Glutamatergic neuron (in vitro differentiated cells): ENCODE measurements at places on chromosomes 6 and 20.
A peak's percentile ranks its signal among the peaks of the same experiment; 100 is the strongest.

- no peak for DNase-seq
These were observed 28.8 kb downstream of the RWDD2A start for GRCh38 chr6:83221889-83222479.

- no peak for DNase-seq
These were observed 777.8 kb downstream of the KIF16B start for GRCh38 chr20:15795305-15796019.

DNA sequence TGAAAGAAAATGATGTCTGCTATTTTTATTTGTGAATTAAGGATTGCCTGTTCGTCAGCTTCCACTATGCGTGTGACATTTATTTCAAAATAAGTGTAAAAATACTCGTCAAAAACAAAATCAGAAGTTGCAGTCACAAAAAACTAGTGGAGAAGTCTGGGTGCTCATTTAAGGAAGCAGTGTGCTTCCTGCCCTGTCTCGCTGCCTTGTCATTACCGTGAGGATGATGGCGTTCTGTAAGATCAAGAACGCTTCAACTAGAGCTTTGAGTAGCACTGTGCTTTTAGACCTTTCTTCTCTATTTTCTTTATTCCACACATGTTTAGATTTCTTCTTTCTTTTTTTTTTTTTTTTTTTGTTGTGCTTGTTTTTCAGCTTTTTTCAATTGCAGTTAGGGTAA lies 186.9 kb downstream of the TBC1D7 start:
- DNase-seq, result no peak

GRCh38 chr20:3328501-3328900 lies 79.0 kb downstream of the DNAAF9 start:
- DNase-seq, result no peak

DNA sequence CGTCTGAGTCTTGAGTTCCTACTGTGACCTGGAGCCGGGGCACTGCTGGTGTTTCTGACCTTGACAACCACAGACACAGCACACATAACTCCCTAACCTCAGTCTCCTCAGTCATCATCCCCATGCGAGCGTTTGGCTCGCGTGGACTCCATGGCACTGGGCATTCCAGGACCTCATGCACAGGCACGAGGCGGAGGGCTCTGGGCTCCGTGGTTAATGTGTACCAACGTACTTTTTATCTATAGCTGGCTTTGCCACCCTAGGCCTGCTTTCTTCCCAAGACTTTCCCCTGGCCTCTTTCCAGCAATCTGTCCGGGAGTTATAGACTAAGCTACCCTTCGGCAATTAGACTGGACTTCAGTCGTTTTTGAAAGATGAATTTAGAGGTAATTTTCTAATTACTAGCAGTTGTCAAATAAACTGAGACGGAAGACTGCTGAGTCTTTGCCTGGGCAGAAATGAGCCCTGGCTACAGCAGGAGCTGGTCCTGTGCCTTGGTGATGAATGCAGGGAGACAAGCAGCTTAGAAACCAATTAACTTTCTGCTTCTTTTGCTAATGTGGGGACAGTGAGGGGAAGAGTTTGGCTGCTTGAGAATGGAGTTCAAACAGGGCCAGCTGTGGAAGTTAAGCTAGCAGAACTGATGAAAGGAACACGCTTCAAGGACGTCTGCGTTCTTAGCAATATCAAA lies 16.1 kb upstream of the CTCFL start:
- DNase-seq, result no peak

- no peak for DNase-seq
These were observed 8.7 kb upstream of the GMEB2 start for GRCh38 chr20:63635431-63636141.

DNA sequence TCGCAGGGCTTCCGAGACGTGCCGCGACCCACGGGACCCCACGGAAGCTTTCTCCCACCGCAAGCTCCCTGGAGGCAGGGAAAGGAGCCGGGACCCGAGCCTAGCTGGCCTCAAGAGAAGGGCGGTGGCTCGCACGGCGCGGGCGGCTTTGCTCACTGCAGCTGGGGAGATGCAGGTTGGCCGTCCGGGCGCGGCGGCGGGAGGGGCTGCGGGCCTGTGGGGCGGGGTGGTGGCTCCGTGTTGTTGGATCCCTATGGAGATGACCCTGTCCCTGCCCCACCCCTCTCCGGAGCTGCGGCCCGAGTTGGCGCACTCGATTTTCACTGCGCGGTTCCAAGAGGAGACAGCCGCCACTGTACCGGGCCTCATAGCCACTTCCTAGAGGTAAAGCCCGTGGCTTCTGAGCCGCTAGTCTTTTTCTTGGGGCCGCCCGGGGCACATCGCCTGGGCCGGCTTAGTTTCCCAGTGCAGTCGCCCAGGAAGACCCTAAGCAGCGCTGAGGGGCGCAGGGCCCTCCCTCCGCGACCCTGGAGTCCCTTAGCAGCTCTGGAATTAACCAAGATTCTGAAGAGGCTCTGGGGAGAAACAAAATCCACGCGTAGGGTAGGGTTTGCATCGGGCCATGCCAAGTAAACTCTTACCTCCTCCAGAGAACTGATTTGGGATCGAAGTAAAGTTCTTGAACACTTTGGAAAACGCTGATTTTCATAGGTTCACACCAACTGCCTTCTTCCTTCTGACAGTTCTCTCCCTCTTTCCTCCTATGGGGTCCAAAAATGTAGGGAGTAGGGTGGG lies at the start of gene ECT2L:
Gene ECT2L (plus strand): TSS at position 279 of the 795 bp plus-strand sequence. CDS start 17,188 bp downstream, outside the sequence.
- DNase-seq, result peak; percentile 78

- DNase-seq, result no peak
These were observed 1.8 kb upstream of the PEX7 start for GRCh38 chr6:136820561-136820960.

DNA sequence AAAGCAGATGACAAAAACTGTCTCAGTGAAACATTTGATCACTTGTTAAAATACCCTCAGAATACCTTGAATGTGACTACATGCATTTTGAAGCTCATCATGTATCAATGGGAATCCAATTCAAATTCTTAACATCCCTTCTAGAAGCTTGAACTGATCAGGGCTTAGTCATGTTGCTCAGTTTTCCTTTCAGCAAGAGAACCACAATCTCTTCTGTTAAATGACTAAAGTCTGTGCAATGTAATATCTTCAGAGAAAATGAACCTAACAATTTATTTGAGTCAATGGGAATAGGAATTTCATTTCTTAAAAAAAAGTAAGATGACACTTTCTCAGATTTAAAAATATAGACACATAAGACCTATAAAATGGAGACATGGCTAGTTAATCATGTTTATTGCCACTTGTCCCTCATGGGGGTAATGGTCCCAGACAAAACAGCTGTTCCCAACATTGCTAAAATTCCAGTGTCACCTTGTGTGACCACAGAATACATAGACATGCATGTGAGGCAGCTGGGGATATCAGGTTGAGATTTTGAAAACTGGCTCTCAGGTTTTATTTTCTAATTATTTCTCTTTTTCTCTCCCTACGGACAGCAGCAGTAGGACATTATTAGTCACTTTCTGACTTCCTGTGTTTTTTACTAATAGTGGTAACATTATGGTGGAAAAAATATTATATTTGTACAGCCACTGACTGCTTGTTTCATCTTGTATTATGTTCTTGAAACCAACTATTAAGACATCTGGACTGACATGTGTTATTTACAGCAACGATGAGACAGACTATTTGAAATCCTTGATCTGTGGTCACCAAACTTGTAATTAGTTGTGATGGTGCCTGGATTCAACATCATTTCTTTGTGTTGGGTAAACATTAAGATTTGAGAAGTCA lies 192.5 kb downstream of the COL9A1 start:
- DNase-seq, result no peak

GRCh38 chr6:161001421-161001820 lies 9.9 kb downstream of the MAP3K4 start:
- no peak for DNase-seq

DNA sequence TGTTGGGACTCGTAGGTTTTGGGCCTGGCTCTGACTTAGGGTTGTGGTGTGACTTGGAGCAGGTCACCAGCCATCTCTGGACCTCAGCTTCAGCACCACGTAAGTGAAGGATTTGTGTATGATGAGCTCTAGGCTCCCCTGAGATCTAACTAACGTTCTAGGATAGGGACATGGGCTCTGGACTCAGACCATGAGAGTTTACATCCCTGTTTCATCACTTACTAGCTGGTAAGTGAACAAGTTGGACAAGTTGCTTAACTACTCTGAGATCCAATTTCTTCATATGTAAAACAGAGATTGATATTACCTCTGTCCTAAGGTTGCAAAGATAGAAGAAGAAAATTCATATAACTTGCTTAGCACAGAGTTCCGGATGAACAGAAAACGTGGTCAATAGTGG lies 20.3 kb upstream of the PNPLA1 start:
- no peak for DNase-seq

DNA sequence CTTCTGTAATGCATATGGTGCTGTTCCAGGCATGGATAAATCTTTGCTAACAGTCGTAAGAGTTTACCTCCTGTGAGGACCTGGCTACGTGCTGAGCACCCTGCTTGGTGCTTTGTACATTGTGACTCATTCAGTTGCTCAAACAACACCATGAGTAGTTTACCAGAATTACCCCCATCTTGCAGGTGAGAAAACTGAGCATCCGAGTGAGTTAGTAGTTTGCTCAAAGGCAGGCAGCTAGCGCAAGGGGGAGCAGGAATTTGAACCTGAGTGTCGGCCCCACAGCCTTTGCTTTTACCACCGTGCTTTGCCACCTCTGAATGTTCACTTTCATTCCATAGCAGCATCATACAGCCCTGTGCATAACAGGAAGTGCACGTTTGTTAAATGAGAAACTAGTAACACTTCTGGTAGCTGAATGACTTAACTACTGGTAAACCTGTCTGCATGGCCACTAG lies 121.9 kb downstream of the MTHFD1L start:
- no peak for DNase-seq
